ENCODE measurements at places on chromosomes 2 and 18.

GRCh38 chr2:239608723-239609122 lies 207.9 kb upstream of the HDAC4 start:
- DNase-seq = no peak

GRCh38 chr2:2573205-2573604 lies 242.1 kb upstream of the MYT1L start:
- no peak for DNase-seq

DNA sequence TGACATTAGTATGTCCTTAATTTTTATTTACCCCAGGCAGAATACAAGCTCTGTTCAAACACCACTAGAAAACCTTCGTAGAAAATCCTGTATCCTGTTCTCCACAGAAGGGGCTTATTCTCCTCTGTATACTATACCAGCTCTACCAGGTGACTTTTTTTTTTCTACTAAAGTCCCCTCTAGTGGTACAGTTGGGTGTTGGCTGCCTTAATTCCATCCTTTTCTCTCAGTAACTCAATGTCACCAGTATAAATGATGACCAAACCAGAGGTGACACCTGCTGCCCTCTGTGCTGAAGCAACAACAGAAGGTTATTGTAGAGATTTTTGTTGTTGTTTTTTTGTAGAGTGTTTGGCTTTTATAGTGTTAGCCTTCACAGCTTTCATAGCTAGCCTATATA lies 1322.0 kb downstream of the LRP1B start:
- no peak for DNase-seq

DNA sequence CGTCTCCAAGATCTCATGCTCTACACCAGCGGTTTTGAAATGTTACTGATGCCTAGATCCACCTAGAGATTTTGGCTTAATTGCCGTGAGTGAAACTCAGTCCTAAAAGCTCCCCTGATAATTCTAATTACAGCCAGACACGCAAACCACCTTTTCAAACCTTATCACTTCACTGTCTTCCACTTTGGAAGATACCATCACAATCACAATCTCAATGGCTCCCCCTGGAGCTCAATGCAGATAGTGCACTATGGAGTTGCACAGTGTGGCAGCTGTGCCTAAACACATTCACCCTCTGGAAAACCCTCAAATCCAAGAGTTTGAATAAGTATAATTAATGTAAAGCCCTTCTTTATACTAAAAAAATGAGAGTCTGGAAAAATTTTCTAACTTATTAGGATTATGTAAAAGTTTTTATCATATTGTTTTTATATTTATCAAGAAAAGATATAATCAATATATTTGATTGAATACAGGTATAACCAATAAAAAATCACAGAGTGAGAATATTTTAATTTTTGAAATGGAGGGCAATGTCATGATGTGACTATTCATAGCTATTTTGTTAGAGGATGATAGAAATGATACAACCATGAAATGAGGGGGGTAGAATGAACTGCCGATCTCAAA lies 102.9 kb upstream of the SLC8A1 start:
- DNase-seq = no peak

DNA sequence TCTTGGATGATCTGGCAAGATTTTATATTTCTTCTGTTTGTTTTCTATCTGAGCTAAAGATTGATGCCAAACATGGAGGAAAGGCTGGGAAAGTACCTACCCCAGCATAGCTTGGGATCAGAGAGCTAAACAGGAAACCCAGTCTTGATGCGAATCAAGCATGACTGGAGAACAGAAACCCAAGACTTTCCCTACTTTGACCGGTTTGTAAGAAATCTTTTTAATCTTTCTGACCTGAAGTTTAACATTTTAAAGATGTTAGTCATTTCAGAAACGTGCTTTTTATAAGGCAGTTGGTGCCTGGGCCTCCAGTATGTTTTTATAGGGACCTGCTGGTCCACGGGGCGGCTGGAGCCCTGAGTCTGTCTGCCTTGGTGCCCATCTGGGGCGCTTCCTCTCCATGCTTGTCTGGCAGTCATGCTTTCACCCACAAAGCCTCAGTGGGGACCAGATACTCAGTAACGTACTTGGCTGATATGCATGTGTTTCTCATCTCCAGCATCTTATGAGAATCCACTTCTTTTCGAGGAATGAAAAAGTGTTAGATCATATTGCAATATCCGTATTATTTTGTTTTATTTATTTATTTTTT lies 266.5 kb downstream of the PTGR3 start:
- DNase-seq = no peak
